ENCODE measurements at places on chromosomes 2 and 18.

DNA sequence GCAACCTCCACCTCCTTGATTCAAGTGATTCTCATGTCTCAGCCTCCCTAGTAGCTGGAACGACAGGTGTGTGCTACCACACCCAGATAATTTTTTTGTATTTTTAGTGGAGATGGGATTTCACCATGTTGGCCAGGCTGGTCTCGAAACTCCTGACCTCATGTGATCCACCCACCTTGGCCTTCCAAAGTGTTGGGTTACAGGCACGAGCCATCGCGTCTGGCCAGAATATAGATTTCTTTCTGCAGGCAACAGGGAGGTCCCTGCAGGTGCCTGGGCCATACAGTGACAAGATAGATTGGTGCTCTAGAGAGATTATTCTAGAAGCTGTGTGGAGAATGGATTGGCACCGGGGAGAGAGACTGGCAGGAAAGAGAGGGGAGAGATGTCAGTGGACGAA, 13.3 kb downstream of the PLCD4 start:
- DNase-seq = no peak

DNA sequence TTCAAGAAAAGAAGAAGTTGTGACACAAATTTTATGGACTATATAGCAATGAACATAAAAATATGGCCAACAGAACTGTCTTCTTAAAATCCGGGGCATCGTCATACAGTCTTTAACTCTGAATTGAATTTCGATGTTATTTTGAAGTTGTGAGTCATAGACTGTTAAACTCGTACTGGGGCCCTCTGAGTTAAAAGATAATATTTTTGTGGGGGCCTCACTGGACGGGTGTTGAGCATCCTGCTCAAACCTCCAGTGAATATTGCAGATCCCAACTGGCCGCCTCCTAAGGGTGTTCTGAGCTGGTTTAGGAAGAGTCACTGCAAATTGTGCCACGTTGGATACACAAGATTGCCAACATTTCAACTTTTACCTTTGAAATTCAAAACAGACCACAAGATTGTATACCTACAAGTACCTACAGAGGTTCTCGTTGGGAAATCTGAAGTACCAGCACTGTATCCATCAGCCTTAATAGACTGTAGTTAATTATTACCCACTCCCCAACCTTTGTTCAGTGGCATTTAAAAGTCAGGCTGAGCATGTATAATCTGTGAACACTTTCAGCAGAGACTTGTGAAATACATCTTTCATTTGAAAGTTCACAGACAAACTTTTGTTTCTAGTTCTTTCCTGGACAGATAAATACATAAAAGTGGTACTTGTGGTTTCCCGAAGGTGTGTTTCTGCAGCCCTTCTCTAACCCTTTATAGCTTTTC, 27.8 kb downstream of the KLHL23 start:
- DNase-seq = no peak

GRCh38 chr18:46892842-46893241, 24.5 kb downstream of the PIAS2 start:
- no peak for DNase-seq

- DNase-seq = no peak
These were observed 205.7 kb downstream of the VAPA start for GRCh38 chr18:10119528-10119927.

DNA sequence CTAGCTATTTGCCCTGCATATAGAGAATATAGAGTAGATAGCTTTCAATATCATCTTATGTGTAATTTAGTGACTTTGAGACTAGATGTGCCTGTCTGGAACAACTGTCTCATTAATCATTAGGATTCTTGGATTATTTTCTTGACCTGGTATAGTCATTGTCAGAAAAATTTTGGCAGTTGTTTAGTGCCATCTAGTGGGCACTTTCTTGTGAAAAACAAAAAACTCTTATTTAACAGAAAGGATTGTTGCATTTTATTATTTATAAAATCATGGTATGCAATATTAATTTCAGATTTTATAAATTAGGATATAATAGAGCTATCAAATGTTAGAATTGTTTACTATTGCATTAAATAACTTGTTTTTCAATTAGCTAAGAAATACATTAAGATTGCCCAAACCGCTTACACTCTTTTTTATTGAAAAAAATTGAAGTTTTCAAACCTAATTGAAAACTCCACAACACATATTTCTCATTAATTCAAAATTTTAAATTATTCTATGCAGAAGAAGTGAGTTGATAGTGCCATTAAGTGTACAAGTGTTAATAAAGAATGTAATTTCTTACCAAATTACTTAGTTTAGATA, 80.3 kb downstream of the DYNAP start:
- DNase-seq = no peak

GRCh38 chr18:57869221-57869620, 66.1 kb upstream of the ATP8B1 start:
- no peak for DNase-seq

DNA sequence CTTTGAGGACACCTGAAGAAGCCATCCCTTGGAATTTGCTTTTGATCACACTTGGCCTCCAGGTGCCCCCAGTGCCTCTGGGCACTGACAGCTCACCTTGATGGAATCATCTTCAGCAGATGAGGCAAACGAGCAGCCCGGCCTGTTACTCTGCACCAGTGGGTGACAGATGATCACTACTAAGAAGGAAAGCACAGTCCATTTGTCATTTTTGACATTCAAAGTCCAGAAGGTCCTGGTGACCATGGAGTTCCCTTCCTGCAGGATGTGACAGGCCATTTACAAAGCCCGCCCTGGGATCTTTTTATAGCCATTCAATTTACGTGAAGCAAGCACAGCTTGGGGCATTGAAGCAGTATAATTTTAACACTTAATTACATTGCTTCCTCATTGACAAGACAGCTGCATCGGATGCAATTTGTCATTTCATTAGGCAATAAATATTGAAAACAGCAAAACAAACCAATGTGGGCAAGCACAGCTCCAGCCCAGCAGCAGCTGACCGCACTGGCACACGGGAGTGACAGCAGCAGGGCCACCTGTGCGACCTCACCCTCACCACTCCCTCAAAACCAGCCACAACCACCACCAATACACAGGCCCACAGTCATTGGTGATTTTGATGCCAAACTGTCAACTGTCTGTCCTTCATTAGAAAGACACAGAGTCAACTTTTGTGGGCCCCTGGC, 76.0 kb upstream of the SLC66A3 start:
- no peak for DNase-seq

GRCh38 chr2:233440714-233441113, 86.4 kb downstream of the DGKD start:
- DNase-seq = no peak

DNA sequence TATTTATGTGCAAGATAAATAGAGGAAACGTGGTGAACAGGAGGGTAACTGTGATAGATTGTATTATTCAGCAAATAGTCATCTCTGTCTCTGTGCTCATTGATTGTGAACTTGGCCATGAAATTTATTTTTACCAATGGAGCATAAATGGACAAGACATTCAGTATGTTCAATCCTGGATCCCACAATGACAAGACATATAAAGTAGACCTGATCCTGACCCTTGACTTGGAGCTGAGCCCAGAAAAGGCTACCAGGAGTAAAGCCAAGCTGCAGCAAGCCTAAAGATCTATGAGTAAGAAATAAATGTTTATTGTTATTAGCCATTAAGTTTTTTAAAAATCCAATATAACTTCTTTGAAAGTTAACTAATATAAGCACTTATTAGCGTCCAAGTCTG, 531.2 kb downstream of the PIK3C3 start:
- no peak for DNase-seq

- DNase-seq = no peak
These were observed 719.5 kb downstream of the DPP10 start for GRCh38 chr2:115161771-115162493.

GRCh38 chr2:161975062-161975812, 98.8 kb downstream of the DPP4 start:
- no peak for DNase-seq

DNA sequence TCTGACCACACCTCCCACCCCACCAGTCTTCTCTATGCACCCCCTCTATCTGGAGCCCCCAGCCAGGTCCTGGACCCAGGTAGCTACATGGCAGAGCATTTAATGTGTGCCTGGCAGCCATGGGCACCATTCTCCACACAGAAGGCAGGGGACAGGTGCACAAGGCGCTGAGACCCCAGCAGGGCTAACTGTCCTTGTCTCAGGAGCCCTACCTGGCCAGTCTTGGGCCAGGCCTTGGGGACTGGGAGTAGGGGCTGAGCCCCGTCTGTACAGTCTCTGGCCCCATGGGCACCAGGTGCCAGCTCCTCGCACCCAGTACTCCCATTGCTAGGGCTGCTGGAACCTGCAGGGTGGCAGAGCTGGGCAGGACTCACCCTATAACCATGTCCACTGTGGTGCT, 2.9 kb downstream of the GNLY start:
- no peak for DNase-seq

GRCh38 chr2:204683384-204683783, 138.1 kb downstream of the PARD3B start:
- no peak for DNase-seq

- no peak for DNase-seq
These were observed 55.6 kb upstream of the DLGAP1 start for GRCh38 chr18:4510711-4511110.

DNA sequence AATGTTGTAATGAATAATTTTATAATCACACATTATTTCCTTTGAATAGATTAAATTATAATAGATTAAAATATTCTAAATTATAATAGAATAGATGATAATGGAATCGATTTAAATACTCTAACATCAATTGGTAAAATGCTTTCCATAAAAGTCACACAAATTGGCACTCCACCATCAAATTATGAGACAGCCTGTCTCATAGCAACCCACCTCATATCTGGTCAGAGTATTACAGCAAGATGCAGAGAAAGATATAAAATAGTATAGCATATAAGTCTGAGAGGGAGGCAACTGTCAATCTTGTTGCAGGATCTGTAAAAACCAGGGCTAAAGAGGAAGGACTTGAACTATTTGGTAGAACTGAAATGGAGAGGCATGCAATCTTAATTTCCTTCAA, 98.4 kb upstream of the NCKAP5 start:
- DNase-seq = no peak

Data from CD4-positive, alpha-beta T cell treated with Interleukin-15 for 1 hour (primary cell).